ENCODE measurements at places on chromosomes 4 and X.

- DNase-seq = no peak
These were observed 91.9 kb downstream of the TSPAN5 start for GRCh38 chr4:98566361-98567008.

GRCh38 chrX:255923-256331, 25.3 kb upstream of the PLCXD1 start:
- DNase-seq = no peak

DNA sequence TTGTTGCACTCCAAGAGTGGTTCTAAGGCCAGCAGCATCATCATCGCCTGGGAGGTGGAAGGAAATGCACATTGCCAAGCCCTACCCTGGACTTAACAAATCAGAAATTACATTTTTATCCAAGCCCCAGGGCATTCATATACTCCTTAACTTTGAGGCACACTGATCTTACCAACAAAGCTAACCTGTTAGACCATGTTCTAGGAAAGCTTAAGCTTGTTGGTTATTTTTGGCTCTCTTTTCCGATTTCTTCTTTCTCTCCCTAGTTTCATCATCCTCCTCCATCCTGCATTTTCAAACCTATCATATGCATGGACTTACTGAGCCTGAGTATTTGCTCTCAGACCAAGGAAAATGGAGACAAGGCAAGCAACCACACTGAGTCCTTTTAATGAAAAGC, 133.4 kb downstream of the OPHN1 start:
- no peak for DNase-seq

DNA sequence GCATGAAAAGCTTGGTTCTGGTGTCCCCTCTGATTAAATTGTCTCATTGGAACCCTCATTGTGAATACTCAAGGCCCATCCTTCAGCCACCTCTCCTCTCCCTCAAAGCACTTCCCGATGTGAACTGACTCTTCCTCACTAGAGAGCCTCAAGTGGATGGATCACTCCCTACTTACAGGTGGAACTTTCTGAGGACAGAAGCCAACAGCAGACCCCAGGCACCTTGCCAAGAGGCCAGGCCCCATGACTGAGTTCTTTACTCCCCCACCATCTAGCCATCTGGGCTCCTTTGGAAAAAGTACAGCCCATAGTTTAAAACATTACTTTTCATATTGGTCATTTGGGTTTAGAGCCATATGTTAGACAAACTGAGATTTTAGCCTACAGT, 224.1 kb downstream of the SHROOM3 start:
- DNase-seq = no peak
